ENCODE measurements at places on chromosomes 7 and 10.
A peak's percentile ranks its signal among the peaks of the same experiment; 100 is the strongest.

DNA sequence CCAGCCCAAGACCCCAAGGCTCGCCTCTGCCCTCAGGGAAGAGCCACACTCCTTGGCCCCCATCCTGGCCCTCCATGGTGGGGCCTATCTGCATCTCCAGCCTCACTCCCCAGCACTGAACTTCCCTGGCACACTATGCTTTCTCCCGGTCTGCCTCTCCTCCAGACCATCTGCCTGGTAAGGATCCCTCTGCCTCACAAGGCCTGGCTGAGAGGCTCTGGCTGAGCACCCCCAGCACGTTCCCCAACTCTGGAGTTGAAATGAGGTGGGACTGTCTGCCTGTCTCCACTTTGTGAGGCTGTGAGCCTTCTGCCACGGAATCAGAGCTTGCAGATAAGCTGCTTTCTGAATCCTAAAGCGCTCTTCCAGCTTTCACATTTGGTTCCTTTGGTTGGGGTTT is 220.7 kb downstream of the TNS3 start:
- DNase-seq: no peak

- no peak for DNase-seq
Observed at GRCh38 chr7:42461537-42461936, 224.5 kb upstream of the GLI3 start.

DNA sequence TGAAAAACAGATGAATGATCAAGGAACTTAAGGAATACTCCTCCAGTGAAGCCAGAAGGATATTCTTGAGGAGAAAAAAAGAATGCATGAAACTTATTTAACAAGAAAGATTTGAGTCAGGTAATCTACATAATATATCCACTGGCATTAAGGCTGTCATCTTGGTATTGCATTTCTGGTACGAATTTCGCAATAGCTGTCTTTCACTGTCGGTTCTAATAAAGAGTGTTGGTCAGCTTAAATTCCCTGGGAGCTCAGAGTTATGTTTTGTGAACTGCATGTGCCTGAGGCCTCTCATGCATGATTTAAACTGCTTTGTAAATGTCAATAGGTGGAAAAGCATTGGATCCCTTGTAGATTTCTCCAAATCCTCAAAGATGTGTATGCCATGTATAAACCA is 565.3 kb upstream of the GALNT17 start:
- DNase-seq: no peak

- no peak for DNase-seq
Observed at GRCh38 chr10:13660551-13660920, 73.8 kb downstream of the PRPF18 start.

DNA sequence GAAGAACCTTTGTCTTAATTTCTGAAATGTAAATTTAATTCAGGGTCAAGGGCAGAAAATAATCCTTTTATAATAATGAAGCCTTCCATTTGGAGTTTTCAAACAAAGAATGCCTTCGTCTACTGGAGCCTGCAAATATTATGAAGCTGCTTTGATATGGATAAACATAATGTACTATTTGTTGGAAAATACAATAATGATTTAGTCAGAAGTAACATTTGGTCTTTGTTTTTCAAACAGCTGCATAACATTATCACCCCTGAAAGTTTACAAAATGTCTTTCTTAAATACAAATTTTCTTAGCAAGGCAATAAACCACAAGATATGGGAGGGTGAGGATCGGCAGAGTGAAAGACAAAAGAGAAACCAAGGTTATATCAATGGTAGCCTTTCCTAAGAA is 41.5 kb downstream of the TMEM26 start:
- no peak for DNase-seq

GRCh38 chr7:79132844-79133451 is 320.5 kb downstream of the MAGI2 start:
- DNase-seq: no peak

DNA sequence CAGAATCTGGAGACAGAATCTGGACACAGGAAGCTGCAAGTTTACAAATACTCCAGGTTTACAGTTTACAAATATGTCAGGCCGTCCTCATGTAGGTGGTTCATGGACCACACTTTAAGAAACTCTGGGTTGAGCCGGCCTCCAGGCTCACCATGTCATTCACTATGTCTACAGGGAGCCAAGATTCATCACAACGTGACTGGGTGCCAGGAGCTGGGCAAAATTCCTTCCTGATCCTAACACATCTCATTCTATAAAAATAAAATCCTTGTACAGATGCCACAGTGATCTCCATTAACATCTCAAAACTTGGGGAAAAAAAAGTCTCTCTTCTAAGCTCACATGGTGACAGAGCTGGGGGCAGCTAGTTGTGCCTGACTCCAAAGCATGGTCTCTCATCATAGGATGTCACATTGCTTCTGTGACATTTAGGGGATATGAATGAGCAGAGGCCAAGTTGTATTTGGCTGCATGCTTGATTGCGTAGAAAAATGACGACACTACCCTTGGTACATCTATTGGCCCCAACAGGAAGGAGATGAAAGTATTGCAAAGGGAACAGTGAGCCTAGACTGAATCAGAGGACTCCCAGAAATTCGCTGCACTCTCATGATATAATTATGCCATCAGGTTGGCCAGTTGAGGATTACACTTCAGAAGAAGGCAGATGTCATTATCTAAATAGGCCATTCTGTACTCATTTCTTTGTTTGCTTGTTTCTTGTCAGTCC is 35.9 kb downstream of the MTURN start:
- DNase-seq: no peak

- no peak for DNase-seq
Observed at GRCh38 chr10:36182179-36182566, 540.1 kb upstream of the FZD8 start.

DNA sequence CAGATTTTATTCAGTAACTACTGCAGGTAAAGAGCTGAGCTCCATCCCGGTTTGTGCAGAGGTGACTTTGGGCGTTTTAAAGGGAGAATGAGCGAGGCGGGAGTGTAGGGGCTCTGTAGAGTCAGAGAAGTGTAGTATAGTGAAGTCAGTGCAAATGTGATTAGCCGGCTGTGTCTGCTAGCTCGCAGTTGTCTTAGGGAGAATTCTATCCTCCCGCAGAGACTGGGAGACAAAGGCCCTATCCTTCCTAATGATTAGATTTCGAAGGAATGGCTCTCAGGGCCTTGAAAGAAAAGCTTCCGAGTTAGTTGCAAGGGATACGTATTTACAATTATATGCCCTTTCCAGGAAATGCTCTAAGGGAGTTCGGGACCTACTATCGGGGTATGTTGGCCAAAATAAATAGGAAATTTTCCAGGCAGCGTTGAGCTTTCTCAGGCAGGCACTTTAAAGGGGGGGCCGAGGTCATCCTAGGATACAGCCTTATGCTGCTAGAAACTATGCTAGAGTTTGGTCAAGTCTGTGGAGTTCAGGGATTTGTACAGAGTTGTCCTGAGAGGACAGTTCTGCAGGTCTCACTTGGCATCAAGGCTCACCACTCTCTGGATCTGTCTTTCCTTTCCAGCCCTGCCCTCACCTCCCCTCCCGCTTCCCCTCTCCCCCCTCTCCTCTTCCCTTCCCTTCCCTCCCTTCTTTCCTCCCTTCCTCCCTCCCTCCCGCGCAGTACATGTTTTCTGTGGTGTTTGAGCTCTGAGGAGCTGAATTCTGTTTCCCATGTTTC is 825 bp downstream of the MRPL32 start:
- DNase-seq: no peak

DNA sequence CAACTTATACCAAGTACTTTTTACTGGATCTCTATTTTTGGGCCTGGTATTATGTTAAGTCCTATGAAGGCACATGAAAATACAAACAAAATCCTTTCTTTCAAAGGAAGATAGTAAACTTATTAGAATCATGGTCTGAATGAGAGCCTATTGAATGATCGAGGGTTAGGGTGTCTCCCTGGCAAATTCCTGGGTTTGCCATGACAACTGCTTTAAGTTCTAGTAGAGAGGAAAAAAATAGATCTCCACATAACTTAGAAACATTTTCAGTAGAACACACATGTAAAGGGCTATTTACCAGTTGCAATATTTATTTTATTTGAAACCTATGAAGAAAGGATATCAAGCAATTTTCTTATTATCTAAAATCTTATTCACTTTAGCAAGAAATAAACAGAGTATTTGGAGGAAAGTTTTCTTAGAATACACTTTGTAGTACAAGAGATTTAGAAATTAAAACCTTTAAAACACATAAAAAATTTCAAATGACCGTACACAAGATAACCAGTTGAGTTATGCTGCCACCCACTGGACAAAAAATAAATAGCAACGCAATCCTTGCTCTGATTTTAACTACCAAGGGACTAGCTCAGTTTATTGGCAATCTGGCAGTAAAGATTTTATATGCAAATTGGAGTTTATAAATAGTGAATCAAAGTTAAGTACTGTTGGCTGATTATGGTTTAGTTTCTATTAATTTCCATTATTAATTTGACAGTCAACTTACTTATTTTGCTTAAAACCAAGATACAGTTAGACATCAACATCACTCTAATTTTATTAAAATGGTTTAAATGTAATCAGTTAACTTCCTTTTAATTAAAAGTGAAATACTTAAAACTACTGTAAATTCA is 33.9 kb downstream of the CACUL1 start:
- no peak for DNase-seq

DNA sequence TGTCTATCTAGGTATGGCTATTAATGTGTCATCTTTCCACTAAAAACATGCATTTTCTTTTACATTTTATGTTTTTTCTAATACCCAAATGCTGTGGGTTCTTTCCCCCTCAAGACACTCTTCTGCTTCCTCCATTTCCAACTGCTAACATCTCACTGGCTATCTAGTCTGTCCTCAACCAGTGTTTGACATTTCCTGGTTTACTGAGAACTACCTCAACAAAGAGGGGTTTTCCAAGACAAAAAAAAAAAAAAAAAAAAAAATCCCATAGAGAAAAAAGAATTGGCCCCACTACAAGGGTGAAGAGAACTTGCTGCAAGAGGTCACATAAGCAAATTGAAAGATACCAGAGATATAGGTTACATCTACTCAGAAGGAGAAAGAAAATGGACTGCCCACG is 359.7 kb downstream of the CRPPA start:
- no peak for DNase-seq

- no peak for DNase-seq
Observed at GRCh38 chr10:98460837-98461499, 14.2 kb upstream of the HPS1 start.

- no peak for DNase-seq
Observed at GRCh38 chr7:538764-539685, 19.4 kb upstream of the PDGFA start.

- DNase-seq: no peak
Observed at GRCh38 chr7:33237036-33237435, 107.7 kb downstream of the BBS9 start.

GRCh38 chr7:121401896-121402295 is 5.8 kb upstream of the FAM3C start:
- no peak for DNase-seq

- DNase-seq: no peak
Observed at GRCh38 chr10:60524541-60524940, 134.9 kb upstream of the ANK3 start.

DNA sequence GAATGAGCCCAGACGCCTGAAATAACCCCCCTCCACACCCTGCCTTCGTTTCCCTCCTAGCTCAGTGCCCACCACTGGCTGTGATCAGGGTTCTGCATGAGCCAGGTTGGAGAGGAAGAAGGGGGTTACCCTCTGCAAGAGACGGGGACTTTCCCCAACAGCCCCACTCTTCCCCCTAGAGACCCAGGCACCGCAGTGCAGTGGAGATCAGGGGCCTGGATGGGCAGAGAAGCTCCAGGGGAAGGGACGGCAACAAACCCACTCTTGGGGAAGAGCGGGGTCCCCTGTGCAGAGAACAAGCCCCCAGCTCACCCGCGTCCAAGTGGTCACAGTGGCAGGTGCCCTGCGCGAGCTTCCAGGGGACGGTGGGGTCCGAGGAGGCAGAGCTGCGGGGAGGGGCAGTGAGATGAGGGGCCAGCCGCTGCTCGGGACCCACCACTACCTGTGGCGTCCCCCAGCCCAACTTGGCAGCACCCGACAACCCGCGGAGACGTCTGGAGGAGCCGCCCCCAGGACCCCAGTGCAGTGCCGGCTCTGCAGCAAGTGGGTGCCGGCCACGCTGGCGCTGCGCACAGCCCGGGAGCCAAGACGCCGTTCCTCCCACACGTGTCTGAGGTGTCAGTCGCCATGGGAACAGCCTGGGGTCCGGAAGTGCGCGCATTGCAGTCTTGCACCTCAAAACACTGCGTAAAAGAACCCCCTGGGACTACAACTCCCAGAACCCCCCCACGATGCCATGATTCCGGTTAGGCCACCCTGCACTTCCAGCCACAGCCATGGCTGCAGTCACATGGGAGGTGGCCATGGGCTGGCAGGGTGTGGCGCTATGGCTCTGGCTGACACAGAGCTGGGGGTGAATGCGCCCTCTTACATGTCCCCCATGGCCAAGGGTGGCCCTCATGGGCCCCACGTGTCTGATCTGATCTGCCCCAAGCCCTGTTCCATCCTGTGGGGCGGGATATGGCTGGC is 45.8 kb upstream of the WIPI2 start:
- DNase-seq: no peak

DNA sequence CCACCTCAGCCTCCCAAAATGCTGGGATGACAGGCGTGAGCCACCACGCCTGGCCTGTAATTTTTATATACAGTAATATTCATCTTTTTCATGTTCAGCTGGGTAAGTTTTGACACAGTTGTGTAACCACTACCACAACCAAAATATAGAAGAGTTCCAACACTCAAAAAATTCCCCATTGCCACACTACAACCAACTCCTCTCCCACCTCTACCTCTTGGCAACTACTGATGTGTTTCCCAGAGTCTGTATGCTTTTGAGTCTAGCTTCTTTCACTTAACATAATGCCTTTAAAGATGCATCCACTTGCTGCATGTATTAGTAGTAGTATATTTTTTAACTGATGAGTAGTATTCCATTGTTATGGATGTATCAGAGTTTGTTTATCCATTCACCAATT is 90.7 kb downstream of the SRPK2 start:
- no peak for DNase-seq

GRCh38 chr7:121561717-121562116 is 165.6 kb upstream of the FAM3C start:
- DNase-seq: no peak

- no peak for DNase-seq
Observed at GRCh38 chr7:132181946-132182685, 394.2 kb downstream of the PLXNA4 start.

DNA sequence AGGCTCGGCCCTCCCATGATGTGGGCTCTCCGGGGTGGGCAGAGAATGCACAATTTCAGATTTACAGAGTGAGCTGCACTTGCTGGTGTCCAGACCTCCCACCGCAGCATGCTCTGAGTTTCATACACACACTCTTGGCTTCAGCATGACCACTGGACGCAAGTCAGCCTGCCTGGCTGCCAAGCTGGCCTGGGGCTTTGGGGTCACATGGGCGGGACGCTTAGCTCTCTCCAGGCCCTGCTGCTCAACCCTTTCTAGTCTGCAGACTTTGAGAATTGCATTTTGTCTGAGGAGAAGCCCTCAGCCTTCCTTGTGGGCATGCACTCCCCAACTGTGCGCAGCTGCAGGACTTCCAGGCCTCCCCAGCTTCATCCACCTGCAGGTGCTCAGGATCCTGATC is 5.7 kb downstream of the CYP2E1 start:
- DNase-seq: no peak

GRCh38 chr10:19629567-19629966 is 186.7 kb upstream of the PLXDC2 start:
- peak; percentile 75 for DNase-seq

GRCh38 chr7:64794171-64794844 is at the start of gene ZNF138:
TSS of gene ZNF138 (plus strand) at chr7:64794428. CDS start at chr7:64794569, 141 bp downstream.
- DNase-seq: peak; percentile 96
